ENCODE measurements at places on chromosomes 6 and 20.

GRCh38 chr20:3987296-3987695, 28.1 kb downstream of the RNF24 start:
- no peak for DNase-seq

DNA sequence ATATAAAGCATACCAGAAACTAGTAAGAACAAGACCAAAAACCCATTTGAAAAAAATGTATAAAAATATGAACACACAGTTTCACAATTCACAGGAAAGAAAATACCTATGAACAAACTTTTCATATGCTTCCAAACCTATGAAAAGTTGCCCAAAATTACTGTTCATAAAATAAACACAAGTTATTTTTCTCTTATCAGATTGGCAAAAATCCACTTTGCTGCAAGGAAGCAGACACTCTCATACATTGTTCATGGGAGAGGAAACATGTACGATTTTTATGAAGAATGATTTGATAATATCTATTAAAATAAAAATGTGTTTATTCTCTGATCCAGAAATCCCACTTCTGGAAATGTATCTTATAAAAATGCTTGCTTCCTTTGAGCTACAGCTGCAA, 40.0 kb upstream of the OCSTAMP start:
- no peak for DNase-seq

DNA sequence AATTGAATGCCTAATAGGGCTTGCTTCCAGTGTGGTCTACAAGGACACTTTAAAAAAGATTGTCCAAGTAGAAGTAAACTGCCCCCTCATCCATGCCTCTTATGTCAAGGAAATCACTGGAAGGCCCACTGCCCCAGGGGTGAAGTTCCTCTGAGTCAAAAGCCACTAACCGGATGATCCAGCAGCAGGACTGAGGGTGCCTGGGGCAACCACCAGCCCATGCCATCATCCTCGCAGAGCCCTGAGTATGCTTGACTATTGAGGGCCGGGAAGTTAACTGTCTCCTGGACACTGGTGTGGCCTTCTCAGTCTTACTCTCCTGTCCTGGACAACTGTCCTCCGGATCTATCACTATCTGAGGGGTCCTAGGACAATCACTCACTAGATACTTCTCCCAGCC, 411.5 kb downstream of the TENT5A start:
- no peak for DNase-seq

- no peak for DNase-seq
Observed at GRCh38 chr20:62376112-62377063, 9.3 kb upstream of the LAMA5 start.

DNA sequence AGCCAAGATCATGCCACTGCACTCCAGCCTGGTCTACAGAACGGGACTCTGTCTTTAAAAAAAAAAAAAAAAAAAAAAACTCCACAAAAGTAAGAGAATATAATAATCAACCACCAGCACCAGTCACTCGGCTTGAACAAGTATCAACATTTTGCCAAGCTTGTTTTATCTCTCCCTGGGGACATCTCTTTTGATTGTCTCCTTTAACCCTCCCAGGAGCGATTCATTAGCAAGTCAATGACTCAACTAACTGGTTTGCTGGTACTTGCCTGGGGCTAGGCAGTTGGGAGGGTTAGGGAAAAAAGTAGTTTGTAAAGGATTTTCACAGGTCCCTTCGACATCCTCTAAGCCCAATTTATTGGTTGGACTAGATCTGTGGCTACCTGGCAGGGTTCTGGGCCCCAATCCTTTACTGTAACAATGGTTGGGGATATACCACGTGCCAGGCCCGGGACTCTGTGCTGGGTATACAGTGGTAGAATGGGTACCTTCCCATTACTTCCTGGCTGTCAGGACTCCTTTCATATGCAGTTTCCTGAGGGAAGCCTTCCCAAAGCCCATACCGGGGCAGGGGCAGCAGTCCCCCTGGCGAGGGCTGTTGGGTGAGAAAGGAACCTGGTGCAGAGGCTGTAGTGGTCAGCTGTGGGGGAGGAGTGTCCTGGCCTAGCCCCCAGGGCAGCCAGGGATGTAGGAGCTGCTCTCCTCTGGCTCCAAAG, 12.2 kb downstream of the TGIF2 start:
- no peak for DNase-seq

GRCh38 chr20:22985239-22985778, 49.8 kb upstream of the SSTR4 start:
- no peak for DNase-seq

DNA sequence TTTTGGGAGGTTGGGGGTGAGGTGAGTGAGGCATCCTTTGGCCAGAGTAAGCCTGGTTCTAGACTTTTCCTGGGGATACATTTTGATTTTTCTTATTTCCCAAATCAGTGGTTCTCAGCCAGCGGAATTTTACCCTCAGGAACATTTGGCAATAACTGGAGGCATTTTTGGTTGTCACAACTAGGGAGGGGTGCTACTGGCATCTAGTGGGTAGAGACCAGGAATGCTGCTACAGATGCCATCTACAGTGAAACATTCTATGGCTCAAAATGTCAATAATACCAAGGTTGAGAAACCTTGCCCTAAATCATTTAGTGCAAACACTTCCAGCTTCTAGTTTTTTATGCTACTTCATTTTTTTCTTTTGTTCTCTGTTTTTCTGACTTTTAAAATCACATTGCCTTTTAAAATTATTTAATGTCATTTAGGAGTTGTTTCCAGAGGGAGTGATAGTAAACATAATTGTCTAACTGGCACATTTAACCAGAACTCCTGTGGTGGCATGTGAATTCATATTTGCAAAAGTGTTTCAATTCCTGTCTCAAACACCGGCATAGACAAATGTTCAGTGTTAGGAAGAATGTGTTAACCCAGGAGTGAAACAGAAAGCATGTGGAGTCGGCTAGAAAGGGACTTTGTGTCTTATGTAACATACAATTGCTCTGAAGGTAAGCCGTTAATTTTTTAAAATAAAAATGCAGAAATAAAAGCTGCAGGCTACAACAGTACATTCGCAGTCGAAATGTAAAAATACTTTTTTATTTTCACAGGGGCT, 59.0 kb downstream of the QRSL1 start:
- no peak for DNase-seq

GRCh38 chr20:18705490-18705889, 108.1 kb upstream of the SCP2D1 start:
- DNase-seq: no peak

DNA sequence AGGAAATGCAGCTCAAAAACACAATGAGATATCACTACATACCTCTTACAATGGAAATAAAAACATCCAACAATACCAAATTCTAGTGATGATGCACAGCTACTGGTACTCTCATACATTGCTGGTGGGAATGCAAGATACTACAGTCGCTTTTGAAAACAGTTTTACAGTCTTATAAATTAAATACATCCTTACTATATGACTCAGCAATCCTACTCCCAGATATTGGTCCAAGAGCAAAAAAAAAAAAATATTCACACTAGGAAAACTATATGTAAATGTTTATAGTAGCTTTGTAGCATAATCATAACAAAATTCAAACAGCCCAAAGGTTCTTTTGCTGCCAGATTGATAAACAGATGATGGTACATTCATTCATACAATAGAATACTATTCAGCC, 217.4 kb upstream of the FAM83B start:
- no peak for DNase-seq

GRCh38 chr6:1468126-1468525, 78.8 kb downstream of the FOXF2 start:
- no peak for DNase-seq

- no peak for DNase-seq
Observed at GRCh38 chr6:122389704-122390372, 9.6 kb upstream of the HSF2 start.

- DNase-seq: no peak
Observed at GRCh38 chr20:32440069-32440757, 82.1 kb downstream of the ASXL1 start.

DNA sequence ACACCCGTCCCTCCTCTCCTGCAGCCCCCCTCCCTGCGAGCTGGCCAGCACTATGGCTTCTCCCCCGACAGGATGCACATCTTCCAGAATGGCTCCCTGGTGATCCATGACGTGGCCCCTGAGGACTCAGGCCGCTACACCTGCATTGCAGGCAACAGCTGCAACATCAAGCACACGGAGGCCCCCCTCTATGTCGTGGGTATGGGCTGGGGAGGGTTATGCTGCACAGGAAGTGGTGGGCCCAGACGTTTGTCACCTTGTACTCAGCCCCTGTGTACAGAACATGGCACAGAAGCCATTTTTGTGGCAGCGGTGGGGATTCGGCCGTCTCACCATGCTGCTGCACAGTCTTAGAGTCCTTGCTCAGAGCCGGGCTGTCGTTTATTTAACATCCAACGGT, 29.0 kb upstream of the SRF start:
- DNase-seq: no peak

GRCh38 chr6:21265730-21266044, 327.9 kb upstream of the SOX4 start:
- no peak for DNase-seq

DNA sequence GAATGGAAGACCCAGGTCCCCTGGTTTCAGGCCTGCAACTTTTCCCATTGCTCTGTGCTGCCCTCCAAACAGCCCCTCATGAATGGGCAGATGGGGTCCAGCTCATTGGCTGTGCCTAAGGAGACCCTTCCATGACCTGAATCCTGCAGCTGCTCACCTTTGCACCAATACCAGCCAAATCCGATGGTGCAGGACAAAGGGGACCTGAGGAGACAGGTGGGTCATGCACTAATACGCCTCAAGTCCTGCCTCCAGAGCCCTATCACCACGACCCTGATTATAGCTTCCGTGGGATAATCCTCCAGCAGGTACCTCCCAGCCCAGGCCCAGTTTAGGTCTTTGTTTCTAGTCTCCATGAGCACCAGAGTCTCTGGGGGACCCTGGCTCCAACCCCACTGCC, 16.8 kb downstream of the TREM1 start:
- no peak for DNase-seq

DNA sequence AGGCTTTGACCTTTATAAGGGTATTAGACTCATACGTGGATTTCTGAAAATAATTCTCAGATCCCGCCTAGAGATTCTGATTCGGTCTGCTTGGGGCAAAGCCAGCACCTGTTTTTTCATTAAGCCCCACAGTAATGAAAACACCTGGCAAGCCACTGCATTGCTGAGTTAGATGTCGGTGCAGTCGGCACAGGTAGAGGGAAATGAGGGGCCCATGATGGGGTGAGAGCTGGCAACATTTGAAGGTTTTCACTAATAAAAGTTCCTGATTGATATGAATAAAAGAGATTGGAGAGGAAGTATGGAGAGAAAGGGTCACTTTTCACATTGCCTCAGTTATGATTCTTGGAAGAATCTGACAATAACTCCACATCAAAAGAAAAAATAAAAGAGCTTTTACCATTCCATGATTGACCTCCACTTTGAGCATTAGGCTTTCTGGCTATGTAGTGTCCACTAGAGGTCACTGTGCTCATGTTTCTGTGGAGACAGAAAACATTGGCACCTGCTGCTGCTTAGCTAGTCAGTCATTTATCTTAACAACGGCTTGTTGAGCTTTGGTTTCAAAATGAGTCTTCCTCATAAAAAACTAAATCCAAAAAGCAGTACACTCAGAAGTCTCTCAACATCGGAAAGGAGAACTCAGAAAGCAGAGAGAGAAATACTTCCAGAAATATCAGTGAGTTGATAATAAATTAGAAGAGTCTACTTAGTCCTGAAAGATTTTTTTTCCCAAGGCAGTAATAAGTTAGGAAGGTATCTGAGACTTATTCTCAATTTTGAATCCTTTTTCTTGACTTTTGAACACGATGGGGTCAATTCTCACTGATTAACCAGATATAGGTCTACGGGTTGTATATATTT, 53.3 kb upstream of the KLHL31 start:
- no peak for DNase-seq

- DNase-seq: no peak
Observed at GRCh38 chr6:11460837-11461661, 76.5 kb upstream of the TMEM170B start.

DNA sequence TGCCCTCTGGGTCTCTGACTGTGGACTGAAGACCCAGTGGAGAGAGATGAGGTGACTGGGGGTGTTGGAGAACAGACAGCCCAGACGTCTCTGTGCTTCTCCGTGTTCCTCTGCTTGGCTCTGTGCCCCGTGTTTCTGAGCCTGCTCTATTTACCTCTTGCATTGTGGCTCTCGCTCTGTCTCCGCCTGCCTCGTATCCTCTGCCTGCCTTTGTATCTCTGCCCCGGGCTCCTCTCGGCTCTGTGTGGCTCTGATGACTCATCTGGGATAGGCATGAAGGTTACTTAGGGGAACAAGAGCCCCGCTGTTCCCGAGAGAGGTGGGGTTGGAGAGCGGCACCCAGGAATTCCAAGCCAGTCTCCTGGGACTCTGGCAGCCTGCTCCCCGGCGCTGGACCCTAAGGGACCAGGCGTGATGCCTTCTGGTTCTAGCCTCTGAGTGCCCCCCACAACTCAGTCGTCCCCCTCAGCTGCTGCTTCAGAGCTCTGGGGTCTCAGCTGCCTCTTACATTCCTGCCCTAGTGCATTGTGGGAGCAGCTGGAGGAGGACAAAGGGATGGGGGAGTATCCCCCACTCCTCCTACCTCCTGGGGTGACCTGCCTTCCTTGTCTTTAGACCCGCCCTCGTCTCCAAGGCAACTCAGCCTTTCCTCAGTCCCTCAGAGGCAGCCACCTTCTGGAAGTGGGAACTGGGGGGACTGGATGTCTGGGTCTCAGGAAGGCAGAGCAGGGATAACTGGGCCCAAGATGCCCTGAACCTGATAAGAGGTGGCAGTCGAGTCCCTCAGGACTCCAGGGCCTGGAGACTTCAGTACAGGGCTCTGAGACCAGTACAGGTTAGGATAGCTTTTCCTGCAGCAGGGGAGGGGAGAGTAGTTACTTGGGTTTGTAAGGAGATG, 1.9 kb downstream of the DDR1 start:
- peak; percentile 96 for DNase-seq

DNA sequence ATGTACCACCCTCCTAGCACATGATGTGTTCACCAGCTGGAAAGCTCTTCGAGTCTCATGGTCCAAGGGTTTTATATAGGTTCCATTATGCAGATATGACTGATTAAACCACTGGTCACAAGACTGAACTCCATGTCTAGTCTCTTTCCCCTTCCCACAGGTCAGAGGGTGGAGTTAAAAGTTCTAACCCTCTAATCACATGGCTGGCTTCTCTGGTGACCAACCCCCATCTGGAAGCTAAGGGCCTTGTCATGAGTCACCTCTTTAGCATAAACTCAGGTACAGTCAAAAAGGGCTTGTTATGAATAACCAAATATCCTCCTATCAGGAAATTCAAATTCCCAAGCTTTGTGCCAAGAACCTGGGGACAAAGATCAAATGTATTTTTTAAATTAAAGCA, 52.0 kb upstream of the KLHL31 start:
- no peak for DNase-seq

DNA sequence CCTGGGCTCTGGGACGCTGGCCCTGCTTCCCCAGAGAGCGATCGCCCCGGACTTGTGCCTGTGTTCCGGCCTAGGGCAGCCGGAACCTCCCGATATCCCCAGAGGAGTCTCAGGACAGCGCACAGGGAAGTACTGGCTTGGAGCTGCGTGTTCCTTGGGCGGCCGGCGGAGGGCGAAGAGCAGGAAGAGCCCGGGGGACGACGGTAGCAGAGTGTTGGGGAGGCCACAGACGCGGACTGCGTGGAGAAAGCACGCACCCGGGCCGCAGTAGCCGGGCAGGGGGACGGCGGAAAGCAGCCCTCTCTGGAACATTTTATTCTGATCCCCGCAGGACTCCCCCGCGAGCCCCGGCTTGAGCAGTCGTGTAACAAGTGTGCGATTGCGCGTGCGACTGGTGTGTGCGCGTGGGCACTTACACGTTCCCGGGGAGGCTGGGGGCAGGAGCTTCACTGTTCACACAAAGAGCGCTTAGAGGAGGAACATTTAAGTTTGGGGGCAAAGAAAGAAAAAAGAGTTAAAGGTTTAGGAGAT, 36.1 kb downstream of the NCR2 start:
- no peak for DNase-seq
